ENCODE measurements at places on chromosomes 7 and 10.

DNA sequence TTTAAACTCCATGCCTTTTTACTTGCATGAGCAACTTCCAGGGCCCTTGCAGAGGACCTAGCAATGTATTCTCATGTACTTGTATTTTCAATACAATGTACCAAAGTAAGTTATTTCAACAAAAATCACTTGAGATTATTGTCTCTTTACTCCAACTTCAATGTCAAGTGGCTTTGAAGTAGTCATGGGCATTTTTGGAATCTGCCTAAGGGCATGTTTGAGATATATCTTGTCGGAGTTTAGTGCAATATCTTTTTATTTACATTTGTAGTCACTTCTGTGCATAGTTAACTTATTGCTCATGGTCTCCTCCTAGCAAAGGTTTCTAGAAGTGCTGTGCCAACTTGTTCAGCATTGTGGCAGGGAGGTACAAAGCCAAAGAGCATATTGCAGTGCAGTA is 508.7 kb upstream of the SEMA3D start:
- DNase-seq = peak; percentile 9

- no peak for DNase-seq
These were observed 72.3 kb upstream of the FAM13C start for GRCh38 chr10:59434463-59435321.

- no peak for DNase-seq
These were observed 29.5 kb downstream of the RPA3 start for GRCh38 chr7:7688956-7689355.

DNA sequence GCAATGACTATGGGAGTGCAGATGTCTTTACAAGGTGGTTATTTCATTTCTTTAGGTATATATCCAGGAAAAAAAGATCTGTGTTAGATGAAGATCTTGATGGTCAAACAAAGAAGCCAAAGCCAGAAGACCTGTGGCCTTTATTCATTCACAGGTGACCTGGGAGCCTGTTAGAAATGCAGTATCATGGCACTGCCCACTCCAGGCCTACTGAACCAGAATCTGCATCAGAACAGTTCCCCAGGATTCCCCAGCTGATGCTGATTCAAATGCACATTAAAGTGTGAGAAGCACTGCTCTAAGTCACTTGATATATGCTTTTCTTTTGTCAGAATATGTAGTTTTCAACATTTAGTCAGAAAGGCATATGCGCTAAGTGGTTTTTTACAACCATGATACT is 251.1 kb downstream of the IPMK start:
- no peak for DNase-seq

GRCh38 chr10:51569467-51569866 is 129.9 kb downstream of the CSTF2T start:
- no peak for DNase-seq

GRCh38 chr7:22591271-22591670 is 91.3 kb upstream of the STEAP1B start:
- no peak for DNase-seq

DNA sequence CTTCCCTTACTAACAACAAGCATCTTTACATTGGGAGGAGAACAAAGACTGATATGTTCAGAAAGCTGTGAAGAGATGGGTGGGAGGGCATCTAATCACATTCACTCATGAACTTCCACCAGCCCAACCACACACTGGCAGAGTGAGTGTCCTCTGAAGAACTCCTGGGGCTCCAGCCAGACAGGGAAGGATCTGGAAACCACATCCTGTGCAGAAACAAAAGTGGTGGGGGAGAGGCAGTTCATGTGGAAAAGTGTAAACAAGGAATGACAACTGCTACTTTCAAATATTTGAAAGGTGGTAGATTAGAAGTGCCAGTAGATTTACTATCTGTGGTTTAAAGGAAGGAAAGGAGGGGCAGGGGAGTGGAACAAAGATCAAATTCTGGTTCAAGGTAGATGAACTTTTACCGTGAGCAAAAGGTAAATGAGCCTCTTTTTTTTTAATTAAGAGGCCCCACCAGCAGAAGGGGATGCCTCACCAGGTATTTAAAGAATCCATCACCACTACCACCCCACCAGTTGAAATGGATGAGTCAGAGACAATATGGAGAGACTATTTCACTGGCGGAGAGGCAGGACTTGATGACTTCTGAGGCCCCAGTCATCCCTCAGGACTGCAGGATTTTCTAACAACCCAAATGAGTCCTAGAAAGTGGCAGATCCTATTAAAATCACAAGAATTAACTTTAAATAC is 34.5 kb downstream of the GOT1 start:
- DNase-seq = peak; percentile 77

DNA sequence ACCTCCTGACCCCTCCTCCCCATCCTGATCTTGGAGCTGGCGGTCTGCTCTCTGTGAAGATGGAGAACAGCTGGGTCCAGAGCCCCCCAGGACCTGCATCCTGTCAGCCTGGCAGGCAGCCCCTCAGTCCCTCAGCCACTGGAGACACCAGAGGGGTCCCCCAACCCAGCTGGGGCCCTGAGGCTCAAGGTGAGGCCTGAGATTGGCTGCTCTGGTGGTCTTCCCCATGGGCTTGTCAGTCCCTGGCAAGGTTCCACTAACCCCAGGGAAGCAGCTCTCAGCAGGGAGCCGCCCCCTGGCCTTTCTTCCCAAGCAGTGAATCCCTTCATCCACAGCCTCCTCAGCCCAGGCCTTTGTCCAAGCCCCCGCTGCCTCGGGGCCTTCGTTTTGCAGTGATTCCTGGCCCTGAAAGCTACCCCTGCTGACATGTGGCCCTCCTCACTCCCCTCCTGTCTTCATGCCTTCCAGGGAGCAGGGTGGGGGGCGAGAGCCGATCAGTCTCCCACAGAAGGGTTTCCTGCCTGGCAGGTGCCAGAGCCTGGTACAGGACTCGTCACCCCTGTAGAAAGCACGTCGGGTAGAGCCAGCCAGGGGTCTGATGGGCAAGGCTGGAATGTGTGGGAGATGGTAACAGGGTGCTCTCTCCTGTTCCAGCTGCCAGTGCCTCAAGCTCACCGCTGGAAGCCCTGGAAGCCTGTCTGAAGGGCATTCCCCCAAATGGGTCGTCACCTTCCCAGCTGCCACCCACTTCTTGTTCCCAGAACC is 48.5 kb downstream of the ZNF467 start:
- DNase-seq = no peak

GRCh38 chr10:112484399-112484798 is 37.4 kb downstream of the VTI1A start:
- DNase-seq = no peak

DNA sequence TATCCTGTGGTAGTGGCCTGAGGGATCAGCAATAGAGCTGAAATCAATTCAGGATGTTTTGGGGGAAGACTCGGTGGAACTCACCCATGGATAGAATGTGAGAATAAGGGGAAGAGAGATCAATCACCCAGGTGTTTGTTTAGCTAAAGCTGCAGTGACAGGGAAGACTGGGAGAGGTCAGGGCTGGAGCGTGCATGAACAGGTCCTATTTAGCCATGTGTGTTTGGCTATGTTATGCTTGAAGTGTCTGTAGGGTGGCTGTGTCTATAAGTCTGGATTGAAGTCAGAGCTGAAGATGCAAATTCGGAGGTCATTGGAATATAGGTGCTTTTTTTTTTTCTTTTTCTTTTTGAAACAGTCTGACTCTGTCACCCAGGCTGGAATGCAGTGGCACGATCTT is 4.6 kb downstream of the ATP6V1F start:
- no peak for DNase-seq

GRCh38 chr7:47100817-47101435 is 481.0 kb downstream of the TNS3 start:
- peak; percentile 39 for DNase-seq

GRCh38 chr7:23210506-23210905 is 28.7 kb downstream of the NUP42 start:
- no peak for DNase-seq

- DNase-seq = no peak
These were observed 281.1 kb downstream of the PLXNA4 start for GRCh38 chr7:132295175-132295574.

DNA sequence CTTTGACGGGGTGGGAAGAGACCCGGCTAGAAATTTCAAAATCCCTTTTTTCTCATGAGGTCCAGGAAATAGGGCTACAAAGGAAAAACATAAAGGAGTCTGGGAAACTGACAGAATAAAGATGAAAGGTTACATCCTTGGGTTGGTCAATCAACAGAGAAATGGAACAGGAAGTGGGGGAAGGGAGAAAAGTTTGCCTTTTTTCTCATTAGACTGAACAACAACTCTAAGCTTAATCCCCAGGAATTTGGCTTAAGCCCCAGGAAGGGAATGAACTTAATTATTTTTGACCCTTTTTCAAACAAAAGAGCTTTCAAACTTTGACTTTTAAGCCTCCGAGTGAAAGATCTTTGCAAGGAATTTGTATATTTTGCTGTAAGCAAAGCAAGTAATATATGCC is 32.7 kb downstream of the LGI1 start:
- no peak for DNase-seq

GRCh38 chr7:97373736-97374135 is 256.2 kb downstream of the SDHAF3 start:
- DNase-seq = no peak

DNA sequence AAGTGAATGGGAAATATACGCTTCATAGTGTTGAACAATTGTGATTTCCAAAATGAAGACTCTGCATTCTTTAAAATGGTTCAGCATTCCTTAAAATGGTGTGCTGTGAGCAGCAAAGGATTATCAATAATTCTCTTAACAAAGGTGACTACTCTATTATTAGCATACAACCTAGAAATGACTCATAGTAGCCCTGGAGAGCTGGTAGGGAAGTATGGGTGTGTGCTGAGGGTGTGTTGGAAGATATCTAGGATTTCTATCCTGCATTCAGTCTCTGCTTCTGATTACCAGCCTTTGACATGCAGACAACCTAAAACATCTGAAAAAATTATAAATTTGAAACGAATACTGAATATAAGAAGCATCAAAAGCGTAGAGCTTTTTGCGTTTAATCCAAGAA is 72.5 kb downstream of the SEMA3D start:
- DNase-seq = no peak

GRCh38 chr7:41873741-41874140 is 170.9 kb upstream of the INHBA start:
- no peak for DNase-seq

GRCh38 chr10:102596506-102596971 is 47.7 kb upstream of the TRIM8 start:
- DNase-seq = peak; percentile 78

DNA sequence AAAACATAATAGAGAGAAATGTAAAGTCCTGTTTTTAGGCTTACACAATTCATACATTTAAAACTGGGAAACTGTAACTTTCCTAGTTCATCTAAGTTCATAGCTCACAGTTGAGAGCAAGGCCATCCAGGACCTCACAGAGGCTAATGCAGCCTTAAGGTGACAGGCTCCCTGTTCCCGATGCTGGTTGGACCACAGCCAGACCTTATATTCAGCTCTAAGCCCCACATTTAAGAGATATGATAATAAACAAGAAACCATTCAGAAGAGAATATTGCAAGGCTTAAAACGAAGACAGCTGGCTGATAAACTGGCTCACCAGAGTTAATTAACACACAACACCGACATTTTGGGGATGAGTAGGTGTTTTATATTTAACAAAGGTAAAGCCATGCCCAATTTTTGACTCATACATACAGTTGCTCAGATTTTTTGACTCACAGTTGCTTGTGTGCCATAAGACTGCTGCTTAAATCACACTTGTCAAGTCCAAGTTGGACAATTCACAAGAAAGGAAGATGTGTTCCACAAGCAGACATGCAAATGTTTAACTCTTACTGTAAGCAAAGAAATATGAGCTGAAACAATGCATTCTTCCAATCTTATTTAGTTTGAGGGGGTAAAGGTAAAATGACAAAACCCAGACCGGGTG is 41.1 kb upstream of the TMEM213 start:
- no peak for DNase-seq

- no peak for DNase-seq
These were observed 71.5 kb downstream of the ST7 start for GRCh38 chr7:117024811-117025210.

GRCh38 chr7:2084331-2084730 is 148.4 kb downstream of the MAD1L1 start:
- DNase-seq = no peak

GRCh38 chr10:126350216-126350992 is 37.9 kb downstream of the ADAM12 start:
- DNase-seq = peak; percentile 61
